GM23248 (cell line): ENCODE measurements at places on chromosomes 5 and 9.

DNA sequence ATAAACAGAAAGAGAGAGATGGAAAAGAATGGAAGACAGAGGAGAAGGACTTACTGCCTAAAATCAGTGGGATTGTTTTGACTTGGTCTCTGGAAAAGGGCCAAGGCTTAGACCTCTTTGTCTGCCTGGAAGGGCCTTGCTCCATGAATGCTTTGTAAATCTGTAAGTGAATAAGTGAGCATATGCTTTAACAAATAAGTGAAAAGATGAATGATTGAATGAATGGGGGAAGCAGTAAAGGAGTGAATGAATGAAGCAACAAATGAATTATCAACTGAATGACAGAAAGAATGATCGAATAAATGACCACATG is 5.5 kb downstream of the KCNIP1 start:
- no peak for DNase-seq

- DNase-seq: no peak
These were observed 388.9 kb upstream of the TRPC7 start for GRCh38 chr5:136754216-136754615.

- no peak for DNase-seq
These were observed 151.5 kb downstream of the SEMA6A start for GRCh38 chr5:116423141-116423540.

- DNase-seq: no peak
These were observed 9.6 kb downstream of the MSANTD3 start for GRCh38 chr9:100436571-100436970.

DNA sequence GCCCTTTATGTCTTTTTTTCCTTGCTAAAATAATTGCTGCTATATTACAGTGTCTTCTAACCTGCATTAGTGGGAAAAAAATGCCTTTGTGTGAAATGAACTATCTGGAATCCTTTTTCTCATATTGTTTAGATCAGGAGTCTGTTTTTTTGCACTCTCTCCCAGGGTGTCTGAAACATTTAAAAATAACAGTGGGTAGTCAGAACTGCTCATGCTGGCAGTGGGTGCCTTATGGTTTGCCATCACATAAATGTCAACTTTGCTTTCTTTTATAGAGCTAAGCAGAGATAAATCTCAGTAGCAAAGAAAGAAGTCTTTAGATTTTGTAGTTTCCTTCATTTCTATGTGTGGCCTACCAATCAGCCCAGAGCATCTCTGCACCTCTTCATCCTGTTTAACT is 347.8 kb upstream of the RGMB start:
- no peak for DNase-seq

GRCh38 chr5:149237662-149238061 is 34.0 kb upstream of the AFAP1L1 start:
- no peak for DNase-seq

- no peak for DNase-seq
These were observed 89.8 kb downstream of the CD180 start for GRCh38 chr5:67106626-67107342.

DNA sequence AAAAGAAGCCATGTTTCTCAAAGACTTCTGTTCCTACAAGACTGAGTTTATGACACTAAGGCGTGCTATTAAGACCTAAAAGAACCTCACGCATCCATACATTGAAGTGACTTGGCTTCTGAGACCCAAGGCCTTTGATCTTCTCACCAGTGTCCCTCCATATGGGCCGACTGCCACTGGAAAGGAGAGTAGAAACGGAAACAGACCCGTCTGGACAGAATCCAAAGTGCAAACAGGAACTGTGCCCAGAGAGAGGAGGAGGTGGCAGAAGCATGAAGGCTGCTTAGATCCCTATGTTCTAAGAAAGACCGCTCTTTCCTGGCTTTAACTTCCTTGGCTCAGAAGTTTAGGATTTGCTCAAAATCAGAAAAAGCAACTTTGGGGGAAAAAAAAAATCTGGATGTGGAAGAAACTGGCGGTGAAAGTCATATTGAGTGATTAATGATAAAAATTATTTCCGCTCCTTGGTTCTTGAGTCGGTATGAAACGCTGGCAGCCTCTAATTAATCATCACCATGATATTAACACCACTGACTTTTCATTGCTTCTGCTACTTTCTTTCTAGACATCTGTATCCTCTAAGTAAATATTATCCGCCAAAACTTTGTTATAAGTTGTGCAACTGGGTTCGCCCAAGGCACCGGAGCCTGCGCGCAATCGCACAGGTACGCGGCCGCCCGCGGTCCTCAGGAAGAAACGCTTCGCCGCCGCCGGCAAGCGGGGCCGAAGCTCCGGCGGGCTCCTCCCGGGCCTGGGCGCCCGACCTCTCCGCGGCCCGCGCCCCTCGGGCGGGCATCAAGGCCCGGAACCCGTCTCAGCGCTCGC is 726 bp downstream of the DAP start:
- DNase-seq: peak; percentile 81

- peak; percentile 43 for DNase-seq
These were observed 2.1 kb downstream of the PRRC1 start for GRCh38 chr5:127519527-127519926.

DNA sequence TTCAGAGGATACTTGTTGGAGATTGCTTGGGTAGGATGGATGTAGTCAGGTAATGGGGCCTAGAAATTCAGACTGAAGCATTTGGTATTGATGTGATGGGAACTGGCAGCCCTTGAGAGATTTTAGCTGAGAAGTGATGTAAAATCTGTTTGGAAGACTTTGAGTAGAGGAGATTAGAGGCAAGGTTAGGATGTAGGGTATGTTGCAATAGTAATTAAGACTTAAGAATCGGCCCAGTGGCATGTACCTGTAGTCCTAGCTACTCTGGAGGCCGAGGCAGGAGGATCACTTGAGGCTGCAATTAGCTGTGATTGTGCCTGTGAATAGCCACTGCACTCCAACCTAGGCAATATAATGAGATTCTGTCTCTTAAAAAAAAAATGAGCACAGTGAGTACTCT is 6.7 kb downstream of the NSD1 start:
- no peak for DNase-seq

- DNase-seq: no peak
These were observed 76.2 kb upstream of the MIER3 start for GRCh38 chr5:57028161-57028560.

DNA sequence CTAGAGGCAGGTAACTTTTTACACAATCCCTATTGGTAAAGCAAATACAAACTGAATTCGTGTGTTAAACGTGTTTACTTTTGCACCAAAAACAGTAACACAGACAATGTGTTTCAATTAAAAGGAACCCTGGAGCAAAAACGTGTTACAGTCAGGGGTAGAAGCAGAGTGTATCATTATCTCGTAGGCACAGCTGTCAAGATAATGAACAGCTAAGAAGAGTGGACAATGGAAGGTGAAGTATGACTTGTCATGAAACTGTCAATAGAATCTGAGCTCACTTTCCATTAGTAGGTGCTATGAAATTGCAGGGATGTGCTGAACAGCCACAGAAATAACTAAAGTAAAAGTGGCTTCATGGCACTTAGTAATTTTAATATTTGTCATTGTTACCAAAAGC is 1229.8 kb upstream of the WWC1 start:
- DNase-seq: no peak

- no peak for DNase-seq
These were observed 75.3 kb downstream of the KIF4B start for GRCh38 chr5:155088811-155089210.

- DNase-seq: no peak
These were observed 43.4 kb downstream of the EPB41L4B start for GRCh38 chr9:109277451-109277850.

- DNase-seq: no peak
These were observed 122.3 kb upstream of the WWC1 start for GRCh38 chr5:168168978-168169698.

- no peak for DNase-seq
These were observed 23.1 kb downstream of the FSTL4 start for GRCh38 chr5:133589286-133589685.

DNA sequence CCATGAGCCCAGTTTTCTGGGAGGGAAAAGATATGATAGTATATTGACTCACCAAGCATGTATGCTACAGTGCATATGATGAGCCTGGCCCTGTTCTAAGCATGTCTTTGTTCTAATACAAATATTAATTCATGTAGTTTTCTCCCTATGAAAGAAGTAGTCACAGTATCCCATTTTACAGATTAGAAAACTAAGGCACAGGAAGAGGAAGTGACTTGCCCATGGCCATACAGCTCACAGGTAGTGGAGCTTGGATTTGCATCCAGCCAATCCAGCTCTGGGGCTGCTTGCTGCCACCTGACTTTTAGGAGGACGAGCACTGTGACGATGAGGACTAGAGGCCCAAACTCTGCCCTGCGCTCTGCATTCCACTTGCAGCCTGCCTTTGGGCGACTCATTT is 76.4 kb downstream of the AK8 start:
- no peak for DNase-seq

DNA sequence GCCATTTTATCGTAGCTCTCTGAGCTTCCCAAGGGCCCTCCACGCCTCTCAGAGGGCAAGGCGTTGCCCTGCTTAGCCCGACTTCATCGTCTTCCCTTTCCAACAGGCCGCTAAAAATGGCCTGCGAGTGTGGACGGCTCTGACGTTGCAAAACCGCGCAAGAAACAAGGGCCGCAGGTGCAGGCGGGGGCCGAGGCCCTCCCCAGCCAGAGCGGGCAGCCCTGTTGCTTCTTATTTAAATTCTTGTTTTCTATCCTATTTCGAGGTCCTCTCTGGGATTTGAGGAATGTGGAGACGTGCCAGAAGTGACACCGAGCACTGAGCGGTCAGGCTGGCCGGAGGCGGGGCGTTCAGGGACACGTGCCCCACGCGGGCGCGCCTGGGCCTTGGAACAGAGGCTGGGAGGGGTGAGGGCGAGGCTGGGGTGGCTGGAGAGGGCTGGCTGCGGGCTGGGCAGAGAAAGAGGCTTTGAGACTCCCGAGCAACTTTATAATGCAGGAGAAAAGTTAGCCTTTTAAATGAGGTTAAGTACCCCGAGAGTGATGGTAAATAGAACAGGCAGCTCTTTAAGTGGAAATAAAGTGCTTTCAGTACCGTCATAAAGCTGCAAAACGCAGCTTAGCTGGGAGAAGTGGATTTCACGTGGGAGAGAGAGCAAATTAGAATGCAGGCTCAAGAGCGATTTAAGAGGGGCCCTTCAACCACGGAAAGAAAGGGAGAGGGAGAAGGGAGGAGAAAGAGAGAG is 243.6 kb downstream of the AUH start:
- peak; percentile 62 for DNase-seq

- no peak for DNase-seq
These were observed 63.5 kb upstream of the BARX1 start for GRCh38 chr9:94018628-94019027.

DNA sequence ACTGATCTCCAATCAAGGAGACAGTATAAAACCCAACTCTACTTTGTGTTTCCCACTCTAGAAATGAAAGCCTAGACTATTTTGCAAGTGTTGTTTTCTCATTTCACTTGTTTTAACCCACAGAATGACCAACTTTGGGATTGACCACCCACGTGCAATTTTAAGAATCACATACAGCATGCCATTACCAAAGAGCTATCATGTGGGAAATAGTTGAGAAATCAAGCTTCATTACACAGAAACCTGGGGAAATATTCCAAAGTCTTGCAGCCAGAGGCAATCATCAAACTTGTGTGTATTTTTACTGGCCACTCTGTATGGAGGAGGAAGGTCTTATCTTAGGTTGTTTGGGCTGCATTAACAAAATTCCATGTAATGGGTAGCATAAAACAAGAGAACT is 451.4 kb upstream of the DAB2 start:
- peak; percentile 12 for DNase-seq

- DNase-seq: no peak
These were observed 1159.6 kb downstream of the CDH12 start for GRCh38 chr5:21693591-21693990.

- DNase-seq: peak; percentile 62
These were observed 965 bp downstream of the GLIPR2 start for GRCh38 chr9:36137392-36138004.

DNA sequence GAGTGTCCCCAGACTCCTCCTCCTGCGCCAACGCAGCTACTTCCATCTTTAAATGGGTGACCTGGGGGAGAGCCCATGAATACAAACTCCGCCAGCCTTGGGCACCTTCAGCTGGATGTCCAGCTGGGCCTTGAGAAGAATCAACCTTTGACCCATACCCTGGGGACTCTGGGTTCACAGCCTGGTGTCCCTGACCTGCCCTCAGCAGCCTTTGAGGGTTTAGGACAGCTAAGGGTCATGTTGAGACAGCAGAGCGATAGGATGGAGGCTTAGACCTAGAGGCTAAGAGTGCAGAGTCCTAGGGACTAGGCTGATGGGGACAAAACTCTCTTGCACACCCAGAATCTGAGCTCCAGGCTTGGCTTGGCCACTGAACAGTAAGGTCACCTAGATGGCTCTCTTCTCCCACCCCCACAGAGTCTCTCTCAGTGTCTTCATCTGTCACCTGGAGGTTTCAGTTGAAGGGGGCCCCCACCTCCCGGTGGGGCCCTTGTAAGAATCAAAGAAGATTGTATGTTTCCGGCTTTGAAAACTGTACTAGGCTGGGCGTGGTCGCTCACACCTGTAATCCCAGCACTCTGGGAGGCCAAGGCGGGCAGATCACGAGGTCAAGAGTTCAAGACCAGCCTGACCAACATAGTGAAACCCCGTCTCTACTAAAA is 6.7 kb upstream of the AQP3 start:
- no peak for DNase-seq

- DNase-seq: no peak
These were observed 3.0 kb upstream of the PHYKPL start for GRCh38 chr5:178235588-178235974.
